Posterior vena cava (tissue), 2 donors: ENCODE measurements at places on chromosomes 5 and 9. TPM values are rescaled to one million over a fixed set of nuclear protein-coding genes. Genes with fewer than 3 reads are reported as not detected.

The PALM2AKAP2 gene
- 65.6 TPM for total RNA-seq

The ADGRD2 gene
- total RNA-seq: not detected

DNA sequence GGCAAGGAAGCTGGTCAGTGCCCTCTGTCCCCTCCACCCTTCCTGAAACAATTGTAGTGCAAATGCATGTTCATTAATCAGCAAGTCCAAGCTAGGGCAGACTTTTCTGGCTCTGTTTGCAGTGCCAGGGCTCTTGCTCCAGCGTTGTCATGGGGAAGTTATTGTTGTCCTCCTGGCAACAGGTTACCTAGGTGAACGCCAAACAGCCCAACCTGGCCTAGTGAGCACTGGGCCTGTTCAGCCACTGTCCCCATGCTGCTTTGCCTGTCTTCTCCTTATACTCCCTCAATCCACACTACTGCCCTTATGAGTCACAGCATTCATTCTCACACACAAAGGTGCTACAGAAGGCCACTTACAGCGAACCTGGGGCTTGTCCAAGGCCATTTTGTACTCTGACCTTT, 34.5 kb upstream of the GLIS3 start:
- DNase-seq: no peak

The FASTKD3 gene
- 7.6 TPM for total RNA-seq

GRCh38 chr5:171549274-171549673, 129.8 kb downstream of the FGF18 start:
- DNase-seq: no peak

- DNase-seq: no peak
These were observed 64.3 kb downstream of the C9orf50 start for GRCh38 chr9:129556491-129557191.

DNA sequence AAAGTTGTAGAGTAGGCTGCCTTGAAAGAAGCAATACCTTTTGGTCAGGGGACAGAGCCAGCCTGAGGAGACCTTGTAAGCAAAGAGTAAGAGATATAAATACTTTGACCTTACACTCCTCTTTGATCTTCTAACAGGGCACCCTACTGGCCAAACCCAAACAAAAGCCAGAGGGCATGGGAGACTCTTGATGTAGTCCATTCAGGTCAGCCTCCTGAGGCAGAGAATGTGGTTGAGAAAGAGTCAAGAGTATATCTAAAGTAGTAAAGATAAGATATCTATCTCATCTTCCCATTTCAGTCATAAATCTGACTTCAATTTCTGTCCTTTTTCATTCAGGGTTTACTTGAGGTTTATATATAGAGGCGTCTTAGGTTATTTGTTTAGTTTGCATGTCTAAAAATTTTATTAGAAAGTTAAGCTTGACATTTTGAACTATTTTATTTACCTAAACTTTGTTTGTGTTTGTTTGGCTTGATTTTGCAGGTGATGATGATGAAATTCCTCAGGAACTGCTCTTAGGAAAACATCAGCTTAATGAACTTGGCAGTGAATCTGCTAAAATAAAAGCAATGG, 125.7 kb downstream of the NIPBL start:
- no peak for DNase-seq

GRCh38 chr9:116495725-116496124, 191.4 kb upstream of the TRIM32 start:
- no peak for DNase-seq

GRCh38 chr9:14780693-14781092, 58.2 kb upstream of the CER1 start:
- DNase-seq: no peak

DNA sequence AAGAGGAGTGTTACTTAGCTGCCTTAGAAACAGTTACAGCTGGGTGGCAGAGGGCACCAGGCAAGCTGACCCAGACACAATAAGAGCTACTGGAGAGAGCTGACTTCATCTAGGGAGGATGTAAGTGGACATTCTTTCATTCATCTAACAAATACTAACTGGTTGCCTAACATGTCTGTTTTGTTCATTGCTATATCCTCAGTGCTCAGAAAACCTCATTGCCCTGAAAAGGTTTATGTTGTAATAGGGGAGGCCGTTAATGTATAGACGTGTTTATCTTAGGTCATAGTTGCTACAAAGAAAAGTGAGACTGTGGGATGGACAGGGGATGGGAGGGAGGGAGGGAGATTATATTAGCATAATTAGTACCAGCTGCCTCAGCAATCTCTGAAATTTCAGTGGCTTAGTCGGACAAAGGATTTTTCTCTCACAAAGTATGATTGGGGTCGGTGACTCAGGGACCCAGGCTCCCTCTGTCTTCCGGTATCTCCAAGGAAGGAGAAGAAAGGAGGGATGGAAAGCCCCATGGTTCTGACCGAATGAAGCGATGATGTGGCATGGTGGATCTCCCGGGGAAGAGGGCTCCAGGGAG, 2.6 kb upstream of the SNX18 start:
- DNase-seq: no peak

GRCh38 chr5:80142996-80143395, 107.8 kb downstream of the THBS4 start:
- DNase-seq: no peak

- DNase-seq: no peak
These were observed 61.9 kb downstream of the OXCT1 start for GRCh38 chr5:41808294-41808693.

The LCN15 gene
- not detected for total RNA-seq

The RNF183 gene
- not detected for total RNA-seq
